Cortex of kidney (tissue), 1 donor: ENCODE measurements at places on chromosomes 11 and 22.

GRCh38 chr11:92101920-92102319 lies 122.7 kb upstream of the FAT3 start:
- DNase-seq = no peak

DNA sequence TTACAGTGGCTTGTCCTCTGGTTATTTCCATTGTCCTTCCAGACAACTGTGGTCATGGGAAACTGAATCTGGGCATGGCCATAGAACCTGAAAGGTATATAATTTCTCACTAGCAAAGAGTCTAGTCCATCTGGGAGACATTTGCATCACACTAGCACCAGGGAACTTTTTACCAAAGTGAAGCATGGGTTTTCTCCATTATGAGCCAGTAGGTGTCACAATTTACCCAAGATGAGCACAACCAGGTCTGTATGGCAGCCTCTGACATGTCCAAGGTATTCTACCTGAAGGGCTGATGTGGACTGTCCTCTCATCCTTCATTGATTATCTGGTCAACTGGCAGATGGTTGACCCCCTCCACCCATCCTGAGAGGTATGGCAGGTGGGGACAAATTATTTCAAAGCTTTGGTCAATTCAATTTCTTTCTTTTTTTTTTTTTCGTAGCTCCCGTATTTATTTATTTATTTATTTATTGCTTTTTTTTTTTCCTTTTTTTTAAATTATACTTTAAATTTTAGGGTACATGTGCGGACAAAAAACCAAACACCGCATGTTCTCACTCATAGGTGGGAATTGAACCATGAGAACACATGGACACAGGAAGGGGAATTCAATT lies 425.9 kb downstream of the TMEM135 start:
- DNase-seq = no peak

- DNase-seq = no peak
These were observed 86.5 kb upstream of the SLC25A18 start for GRCh38 chr22:17476838-17477237.

DNA sequence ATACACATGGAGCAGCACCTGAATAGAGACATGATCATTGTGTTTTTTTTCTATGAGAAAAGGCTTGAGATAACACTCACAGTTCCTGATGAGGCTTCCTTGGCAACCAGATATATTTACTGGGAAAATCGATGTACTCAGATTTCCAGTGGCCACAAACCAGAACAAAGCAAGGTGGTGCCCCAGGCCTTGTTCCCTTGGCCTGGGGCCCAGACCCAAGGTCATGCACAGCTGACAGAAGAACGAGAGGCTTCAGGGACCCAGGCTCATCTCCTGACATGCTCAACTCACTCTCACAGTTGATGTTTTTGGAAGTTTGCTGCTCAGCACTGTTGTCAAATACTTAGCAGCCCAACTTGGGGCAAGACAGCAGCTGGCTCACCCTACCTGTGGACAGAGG lies 281.8 kb downstream of the NTM start:
- DNase-seq = no peak

DNA sequence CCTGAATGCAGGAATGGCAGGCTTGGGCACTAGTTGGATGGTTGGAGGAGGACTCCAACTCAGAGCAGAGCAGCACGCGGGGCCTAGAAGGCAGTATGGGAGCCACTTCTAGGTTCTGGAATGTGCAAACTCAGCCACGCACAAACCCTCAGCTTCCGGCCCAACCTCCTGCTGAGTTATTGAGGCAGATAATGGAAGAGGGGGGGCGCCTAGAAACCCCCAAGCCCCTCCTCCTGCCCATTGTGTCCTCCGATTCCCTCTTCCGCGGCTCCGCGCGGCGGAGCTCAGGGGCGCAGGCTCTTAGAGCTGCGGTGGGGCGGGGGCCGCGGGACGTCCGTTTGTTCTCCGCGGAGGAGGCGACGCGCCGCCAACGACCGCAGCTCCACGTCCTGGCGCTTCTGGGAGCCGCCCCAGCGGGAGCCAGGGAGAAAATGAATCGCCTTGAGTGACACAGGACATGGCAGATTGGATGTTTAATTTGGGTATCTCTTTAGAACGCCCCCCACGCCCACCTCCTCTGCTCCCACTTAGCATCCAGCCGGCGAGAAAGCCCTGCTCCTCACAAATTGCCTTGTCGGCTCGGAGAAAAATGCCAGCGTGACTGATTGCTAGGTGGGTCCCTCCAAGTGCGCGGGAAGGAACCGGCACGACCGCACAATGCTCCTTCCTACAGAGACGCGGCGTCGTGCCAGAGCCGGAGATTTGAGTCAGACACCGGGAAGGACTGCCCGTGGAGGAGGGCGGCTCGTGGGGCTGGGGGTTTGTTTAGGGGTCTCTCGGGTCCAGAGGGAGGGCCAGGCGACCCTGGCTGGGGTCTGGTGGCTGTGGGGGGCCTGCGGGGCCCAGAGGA lies 144.6 kb downstream of the NECTIN1 start:
- no peak for DNase-seq

GRCh38 chr11:64185175-64185692 lies 737 bp upstream of the STIP1 start:
- no peak for DNase-seq
